Breast epithelium (tissue), 4 donors: ENCODE measurements at places on chromosomes 6 and 20.
A peak's percentile ranks its signal among the peaks of the same experiment; 100 is the strongest.

DNA sequence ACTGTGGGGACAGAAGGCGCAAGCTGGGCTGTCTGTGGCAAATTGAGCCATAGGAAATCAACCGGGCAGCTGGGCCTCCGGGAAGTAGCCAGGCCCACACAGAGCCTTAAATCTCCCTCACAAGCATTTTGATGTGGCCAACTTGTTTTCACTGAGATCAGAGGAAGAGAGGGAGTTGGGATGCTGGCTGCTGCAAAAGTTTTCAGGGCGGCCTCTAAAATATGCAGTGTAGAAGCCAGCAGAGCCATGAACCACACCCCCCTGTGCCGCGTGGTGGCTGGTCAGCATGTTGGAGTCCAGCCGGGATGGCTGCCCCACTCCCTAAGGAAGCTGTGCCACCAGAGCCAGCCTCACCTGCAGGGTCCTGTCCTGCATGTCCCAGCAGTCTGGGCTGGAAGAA lies 167.4 kb downstream of the CDC5L start:
- DNase-seq, result no peak

- no peak for DNase-seq
Measured at GRCh38 chr20:44651684-44652423, at the start of gene ADA. ADA (minus strand) TSS chr20:44651699; CDS start chr20:44651607, 92 bp downstream.

GRCh38 chr6:70717038-70717801 lies 49.5 kb downstream of the SMAP1 start:
- no peak for DNase-seq

DNA sequence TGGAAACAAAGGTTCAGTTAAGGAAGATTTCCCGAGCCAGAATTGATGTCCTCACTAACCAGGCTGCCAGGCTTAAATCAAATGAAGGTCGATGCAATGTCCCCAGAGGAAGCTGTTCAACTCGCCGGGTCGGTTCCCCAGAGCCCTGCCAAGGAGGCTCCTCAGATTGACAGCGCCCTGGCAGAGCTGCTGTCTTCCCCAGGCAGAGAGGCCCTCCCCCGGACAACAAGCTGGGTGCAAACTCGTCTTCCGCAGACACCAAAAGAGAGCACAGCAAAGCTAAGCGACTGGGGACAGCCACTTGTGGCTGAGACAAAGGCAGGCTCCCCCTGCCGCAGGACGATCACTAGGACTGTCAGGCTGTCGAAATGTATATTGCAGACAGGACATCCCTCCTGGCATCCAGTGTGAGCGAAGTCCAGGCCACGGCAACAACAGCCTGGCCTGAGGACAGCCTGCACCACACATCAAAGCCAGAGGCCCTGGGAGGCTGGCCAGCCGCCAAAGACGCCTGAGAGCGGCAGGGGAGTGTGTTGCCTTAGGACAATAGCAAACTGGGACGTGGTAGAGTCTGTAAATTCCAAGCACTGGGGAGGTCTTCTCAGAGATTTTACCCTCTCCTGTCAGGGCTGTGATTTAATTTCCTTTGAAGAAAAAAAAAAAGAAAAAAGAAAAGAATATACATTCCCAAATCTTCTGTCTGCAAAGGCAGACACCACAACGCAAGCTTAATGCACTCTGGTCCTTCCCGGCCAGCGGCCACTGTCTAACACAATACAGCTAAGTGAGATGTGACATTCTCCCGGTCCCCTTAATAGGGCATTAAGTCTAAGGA lies 99.1 kb downstream of the HIVEP2 start:
- peak; percentile 79 for DNase-seq

- no peak for DNase-seq
Measured at GRCh38 chr6:45115696-45116095, 212.4 kb upstream of the RUNX2 start.

DNA sequence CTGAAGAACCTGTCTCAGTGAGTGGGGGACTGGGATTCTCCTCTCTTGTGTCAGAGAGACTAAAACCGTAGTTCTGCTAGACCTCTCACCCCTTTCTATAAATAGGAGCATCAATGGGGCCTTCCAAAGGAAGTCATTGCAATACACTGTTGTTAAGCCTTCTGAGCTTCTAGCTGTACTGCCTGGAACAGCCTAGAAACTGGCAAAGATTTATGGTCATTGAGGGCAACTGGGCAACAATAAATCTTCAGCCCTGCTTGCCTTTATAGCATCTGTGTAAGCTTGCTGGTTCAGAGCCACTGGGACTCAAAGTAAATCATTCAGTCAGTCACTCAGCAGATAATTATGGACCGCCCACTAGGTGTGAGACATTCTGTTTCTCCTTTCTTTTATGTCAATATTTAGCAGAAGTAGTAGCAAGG lies 53.2 kb downstream of the PPP1R14C start:
- no peak for DNase-seq

- no peak for DNase-seq
Measured at GRCh38 chr6:55473722-55474121, 105.3 kb downstream of the HMGCLL1 start.
